Stimulated activated CD4-positive, alpha-beta T cell treated with anti-CD3 and anti-CD28 coated beads, Interleukin-4, amount 100 ng/mL, for 4 hours (primary cell): ENCODE measurements at places on chromosomes 2 and 18.

DNA sequence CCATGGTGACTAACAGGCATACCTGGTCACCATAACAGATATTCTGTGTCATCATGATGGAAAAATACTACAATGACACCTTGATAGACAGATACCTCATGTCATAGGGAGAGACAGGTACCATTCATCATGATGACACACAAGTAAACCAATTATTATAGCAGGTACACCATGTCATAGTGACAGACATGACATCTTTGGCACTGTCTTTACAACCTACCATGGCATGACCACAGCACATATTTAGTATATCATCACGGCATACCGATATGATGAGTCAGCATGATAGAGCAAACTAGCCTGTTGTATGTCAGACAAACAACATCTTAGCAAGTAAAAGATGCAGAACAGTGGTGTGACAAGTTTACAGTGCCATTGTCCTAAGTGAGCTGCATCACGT is 101.3 kb upstream of the KLHL29 start:
- no peak for DNase-seq

DNA sequence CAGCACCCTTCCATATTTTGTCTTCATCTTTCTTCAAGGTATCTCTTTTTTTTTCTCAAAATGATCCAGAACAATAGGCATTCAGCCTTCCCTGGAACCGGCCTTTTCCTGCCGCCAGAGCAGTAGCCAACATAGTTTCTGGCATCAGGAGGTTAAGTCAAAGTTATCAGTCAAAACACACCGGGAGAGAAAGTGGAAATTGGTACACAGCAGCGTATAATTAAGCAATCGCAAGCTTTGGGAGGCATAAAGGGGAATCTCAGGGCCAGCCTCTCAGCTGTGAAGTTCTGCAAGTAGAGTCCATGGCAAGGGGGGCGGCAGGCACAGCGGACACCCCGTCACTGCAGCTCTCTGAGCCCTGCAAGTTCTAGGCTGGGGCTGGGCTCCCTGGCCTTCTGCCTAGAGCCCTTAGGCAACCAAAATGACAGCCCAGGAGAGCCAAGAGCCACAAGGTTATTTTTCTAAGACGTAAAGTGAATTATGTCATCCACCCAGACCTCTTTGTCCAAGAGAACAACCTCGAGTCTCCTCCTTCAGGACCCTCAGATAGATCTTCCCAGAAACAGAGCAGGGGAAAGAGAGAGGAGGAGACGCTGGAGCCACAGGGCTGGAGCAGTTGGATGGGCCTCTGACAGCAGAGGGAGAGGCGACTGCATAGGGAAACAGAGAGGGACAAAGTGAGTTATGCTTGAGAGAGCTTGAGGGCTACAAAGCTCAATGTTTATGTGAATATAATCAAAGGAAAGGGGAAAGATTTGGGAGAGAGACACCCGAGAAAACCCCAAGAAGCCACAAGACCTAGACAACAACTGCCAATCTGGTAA is 114.7 kb downstream of the BCL2L11 start:
- DNase-seq, result no peak

GRCh38 chr2:28407131-28407975 is 14.7 kb downstream of the FOSL2 start:
- no peak for DNase-seq

DNA sequence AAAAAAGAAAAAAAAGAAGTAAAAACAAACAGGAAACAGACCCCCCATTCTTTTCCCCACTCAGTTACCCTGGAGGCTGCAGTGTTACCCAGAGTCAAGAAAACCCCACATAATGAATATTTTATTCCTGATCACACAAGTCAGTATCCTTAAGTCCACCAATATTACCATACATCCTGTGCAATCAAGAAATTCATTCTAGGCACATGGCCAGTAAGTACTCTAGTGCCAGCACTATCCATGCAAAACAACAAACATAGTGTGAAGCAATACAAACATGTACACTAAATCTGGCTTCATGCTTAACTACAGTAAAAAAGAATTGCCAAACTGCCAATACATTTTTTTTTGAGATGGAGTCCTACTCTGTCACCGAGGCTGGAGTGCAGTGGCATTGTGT is 111.6 kb downstream of the FAM168B start:
- DNase-seq, result no peak

GRCh38 chr2:224009605-224010315 is 29.3 kb downstream of the SERPINE2 start:
- no peak for DNase-seq

DNA sequence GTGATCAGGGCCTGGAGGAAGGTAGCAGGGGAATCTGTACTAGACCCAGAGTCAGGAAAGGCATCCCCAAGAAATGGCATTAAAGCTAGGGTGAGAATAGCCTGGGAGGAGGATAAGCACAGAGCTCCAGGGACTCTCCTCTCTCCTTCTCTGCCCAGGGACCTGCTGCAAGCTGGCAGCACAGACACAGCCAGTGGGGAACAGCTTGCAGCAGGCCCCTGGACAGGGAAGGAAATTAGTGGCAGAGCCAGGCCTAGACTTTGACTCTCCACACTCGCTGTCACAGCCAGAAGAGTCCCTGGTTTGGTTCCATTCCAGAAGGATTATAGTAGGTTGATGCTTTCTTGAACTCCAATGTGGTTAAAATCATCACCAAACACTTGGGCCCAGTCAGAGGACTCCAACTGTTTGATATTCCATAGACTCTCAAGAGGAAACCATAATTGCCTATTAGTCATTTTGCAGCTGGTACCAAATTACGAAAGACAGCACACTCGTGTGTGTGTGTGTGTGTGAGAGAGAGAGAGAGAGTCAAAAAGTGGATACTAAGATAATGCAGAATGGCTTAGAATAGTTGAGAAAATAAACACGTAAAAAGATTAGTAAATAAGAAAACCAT is 95.5 kb upstream of the ATP8B1 start:
- no peak for DNase-seq

- no peak for DNase-seq
Measured at GRCh38 chr2:21307037-21307436, 183.3 kb downstream of the TDRD15 start.

DNA sequence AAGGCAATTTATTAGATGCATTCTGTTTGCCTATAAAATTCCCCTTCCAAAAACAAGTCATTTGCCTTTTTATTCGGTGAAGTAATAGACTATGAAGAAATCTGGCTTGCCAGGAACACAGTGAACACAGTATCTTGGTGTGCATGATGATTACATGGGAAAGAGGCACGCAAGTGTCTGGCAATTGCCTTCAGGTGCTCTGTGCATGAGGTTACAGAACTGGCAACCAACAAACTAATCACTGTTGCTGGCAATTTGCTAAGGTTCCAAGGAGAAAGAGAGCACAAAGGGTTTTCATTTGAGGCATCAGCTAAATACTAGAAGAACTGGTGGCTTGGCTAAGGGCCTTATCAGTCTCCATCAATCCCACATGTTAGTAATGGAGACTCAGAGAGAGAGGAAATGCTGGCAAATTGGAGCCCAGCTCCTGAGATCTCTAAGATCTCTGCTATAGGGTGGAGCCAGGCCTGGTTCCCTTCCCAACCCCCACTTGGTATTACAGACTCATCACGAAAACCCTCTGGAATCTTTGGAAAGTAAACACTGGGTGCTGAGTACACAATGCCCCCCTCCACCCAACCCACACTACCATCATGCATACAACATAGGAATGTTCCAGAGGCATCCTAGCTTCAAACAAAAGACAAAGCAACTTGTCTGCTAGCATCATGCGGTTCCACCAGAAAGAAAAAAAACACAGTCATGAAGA is 10.4 kb downstream of the RNF152 start:
- no peak for DNase-seq

DNA sequence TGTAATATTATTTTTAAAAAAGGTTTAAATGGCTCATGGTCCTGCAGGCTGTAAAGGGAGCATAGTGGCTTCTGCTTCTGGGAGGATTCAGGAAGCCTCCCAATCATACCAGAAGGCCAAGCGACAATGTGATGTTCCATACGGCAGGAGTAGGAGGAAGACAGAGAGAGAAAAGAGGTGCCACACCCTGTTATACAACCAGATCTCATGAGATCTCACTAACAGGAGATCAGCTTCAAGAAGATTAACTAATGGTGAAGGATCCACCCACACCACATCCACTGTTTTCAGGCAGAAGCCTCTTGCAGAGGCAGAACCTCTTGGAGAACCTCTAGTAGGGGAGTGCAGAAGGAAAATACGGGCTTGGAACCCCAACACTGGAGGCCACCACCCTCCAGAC is 103.9 kb upstream of the TEKT4 start:
- DNase-seq, result no peak

DNA sequence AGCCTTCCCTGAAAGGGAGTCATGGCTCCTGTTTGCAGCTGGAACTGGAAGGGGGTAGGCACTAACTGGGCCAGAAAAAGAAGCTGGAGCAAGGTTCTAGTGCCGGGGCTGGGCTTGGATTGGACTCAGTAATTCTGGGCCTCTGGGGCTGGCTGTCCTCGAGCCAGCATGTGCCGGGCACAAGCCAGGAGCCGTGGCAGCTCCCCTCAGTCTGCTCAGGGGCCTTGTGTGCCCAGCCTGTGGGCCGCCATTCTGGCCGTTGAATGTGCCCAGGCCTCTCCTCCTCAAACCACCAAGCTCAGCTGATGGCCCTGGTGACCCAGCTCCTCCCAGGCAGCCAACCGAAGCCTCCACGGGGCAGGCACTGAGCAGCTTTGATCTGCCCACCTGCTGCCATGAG is 119.6 kb downstream of the KLHL29 start:
- no peak for DNase-seq

- DNase-seq, result no peak
Measured at GRCh38 chr2:120786038-120786960, 50.6 kb downstream of the GLI2 start.

DNA sequence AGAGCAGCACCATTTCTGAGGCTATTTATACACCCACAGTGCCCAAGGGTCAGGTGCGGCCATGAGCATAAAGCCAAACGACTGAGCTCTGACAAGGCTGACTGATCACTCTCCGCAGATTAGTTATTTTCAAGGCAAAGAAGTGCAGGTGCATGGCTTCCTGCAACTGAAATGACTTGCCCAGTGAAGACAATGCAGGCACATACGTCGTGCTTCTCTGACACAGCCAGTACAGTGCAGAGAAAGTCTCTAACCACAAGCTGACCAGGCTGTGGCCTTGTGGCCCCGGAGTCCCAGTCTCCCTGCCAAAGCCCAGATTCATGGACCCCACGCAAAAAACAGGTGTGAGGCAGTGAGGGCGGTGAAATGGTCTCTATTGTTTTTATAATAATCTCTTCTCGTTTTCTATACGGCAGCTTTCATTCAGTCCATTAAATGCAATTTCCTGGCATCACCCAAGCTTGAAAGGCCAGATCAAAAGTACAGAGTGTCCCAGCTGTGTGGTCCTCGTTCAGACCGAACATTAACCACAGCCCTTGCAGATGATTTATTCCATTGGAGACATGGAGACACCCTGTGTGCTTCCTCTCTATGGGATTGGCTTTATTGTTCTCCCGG is 447.0 kb upstream of the ID2 start:
- DNase-seq, result no peak

DNA sequence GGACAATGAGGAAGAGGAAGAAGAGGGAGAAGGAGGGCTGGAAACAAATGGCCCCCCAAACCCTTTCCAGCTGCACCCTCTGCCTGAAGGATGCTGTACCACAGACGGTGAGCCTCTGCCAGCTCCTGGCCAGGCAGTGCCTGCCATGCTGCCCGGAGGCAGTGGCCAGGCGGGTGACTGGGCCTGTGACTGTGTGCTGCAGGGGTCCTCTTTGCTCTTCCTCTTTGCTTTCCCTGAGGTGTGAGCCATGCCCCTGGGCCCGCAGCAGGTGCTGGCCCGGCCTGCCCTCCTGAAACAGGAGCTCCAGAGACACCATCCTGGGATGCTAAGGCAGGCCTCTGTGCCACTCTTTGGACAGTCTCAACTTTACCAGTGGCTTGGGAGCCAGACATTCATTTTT is 28.6 kb downstream of the GREB1 start:
- DNase-seq, result no peak

DNA sequence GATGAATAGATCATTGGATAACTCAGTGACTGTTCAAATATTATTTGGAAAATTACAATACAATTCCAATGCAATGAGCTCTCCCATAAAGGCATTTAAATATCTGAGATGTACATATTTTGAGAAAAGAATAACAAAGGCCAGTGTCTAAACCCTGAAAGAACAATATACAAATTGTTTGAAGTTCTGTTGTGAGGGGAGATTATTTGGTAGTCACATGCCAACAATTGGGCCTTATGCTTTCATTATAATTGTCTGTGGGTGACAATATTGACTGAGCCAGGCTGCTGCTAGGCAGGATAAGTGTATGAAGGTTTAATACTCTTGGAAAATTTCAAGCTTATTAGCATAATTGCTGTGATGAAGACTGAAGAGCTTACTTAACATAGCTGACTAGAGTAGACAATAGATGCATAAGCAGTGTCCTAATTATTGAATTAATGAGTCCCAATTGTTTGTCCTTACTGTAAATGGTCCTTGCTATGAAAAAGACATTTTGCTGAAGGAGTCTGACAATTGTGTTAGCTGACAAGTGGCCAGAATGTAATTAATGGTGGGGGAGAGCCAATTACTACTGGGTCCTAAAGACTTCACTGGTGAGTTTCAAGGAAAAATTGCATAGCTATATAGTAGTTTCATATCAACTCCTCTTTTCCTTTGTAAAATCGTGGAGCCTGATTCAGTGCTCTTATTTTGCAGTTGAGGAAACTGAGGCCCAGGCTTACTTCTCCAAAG is 5.0 kb upstream of the SMAD2 start:
- no peak for DNase-seq

DNA sequence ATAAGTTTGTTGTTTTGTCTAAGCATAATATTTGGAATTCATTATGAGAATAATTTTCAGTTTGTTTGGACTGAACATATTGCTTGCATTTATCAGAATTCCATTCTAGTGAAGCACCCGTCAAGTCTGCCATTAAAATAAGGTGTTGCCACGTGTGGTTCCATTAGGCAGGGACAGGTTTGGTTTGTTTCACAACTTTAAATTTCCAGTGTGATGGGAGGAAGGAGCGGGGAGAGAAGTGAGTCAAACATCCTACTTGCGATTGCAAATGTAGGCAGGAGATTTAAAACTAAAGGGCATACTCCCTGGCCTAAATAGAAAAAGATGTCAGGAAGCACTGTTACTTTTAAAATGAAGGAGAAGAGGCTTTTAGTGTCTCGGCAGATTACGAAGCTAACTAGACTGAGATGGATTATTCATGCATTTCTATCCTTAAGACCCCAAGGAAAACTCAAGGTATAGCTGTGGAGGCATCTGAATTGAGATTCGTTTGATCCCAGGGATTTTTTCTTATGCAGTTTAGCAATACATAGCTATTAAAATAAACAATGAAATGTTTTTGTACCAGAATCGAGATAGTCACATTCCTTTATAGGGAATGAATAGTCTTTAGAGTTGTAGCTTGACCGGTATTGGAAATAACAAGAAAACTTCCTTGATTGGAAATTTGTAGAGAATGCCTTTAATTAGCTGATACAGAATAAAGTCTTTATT is 19.8 kb downstream of the GRHL1 start:
- no peak for DNase-seq

GRCh38 chr2:120036145-120036544 is 23.3 kb downstream of the EPB41L5 start:
- no peak for DNase-seq

GRCh38 chr2:3076848-3077642 is 300.6 kb downstream of the EIPR1 start:
- no peak for DNase-seq
